Hepatocyte (in vitro differentiated cells): ENCODE measurements at places on chromosomes 1 and 21. TPM values are rescaled to one million over a fixed set of nuclear protein-coding genes. Genes with fewer than 3 reads are reported as not detected.

The ETS2 gene
- polyA plus RNA-seq: 104 and 106 TPM in 2 replicates

DNA sequence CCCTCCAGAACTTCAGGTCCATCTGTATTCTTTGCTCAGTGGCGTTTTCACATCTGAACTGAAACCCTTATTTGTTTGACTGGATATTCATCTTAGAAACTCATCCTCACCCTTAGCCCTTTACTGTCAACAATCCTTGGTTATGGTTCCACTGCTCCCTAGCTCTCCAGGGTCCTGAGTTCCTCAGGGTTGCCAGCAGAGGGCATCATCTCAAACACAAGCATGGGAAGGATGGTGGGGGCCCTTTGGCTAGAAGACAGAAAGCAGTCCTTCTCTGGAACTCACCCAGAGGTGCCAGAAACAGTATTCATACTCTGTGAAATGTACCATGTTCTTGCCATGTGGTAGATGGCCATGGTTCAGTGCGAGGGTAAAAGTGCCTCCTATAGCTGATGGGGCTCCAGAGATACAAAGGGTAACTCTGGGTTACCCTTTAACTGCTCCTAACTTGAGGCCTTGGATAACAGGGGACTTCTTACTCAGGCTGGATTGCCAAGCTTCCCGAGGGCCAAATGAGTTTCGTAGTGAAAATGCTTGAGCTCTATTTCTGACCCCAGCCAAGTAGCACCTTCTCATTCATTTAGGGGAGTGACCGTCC lies 11.3 kb downstream of the NCSTN start:
- peak; percentile 38 for DNase-seq
- no peaks in the 10 kb centered on the region for H3K4me1 ChIP-seq
- H3K27me3 ChIP-seq: no peaks in the 10 kb centered on the region
- H3K4me3 ChIP-seq: no peak overlapping the region
- H3K27ac ChIP-seq: no peak overlapping the region
- no peaks in the 10 kb centered on the region for H3K36me3 ChIP-seq

DNA sequence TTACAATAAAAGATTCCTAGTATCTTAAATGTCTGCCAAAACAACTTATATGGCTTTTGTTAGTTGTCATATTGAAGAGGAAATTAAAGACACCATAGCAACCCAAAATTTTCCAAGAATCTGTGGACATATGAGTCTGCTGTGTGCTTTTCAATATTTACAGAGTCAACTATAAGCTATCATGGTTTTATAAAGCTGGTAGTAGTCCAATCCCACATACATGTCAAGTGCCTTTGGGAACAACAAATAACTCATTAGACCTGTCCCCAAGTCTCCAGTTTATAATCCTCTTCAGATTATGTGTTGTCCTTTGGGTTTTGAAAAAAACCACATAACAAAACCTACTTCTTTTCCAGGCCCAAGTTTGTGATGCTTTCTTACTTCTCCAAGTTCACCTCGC lies 293.8 kb upstream of the USP25 start:
- H3K27me3 ChIP-seq: no peaks in the 10 kb centered on the region
- H3K4me1 ChIP-seq: no peaks in the 10 kb centered on the region
- DNase-seq: no peak
- H3K27ac ChIP-seq: no peak overlapping the region

DNA sequence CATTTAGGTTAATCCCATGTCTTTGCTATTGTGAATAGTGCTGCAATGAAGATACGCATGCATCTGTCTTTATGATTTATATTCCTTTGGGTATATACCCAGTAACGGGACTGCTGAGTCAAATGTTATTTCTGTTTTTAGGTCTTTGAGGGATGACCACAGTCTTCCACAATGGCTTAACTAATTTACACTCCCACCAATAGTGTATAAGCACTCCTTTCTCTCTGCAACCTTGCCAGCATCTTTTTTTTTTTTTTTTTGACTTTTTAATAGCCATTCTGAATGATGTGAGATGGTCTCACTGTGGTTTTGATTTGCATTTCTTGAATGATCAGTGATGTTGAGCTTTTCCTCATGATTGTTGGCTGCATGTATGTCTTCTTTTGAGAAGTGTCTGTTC lies 33.5 kb downstream of the ASH1L start:
- H3K4me3 ChIP-seq: no peak overlapping the region
- H3K36me3 ChIP-seq: no peaks in the 10 kb centered on the region
- no peak for DNase-seq
- H3K27ac ChIP-seq: no peak overlapping the region

GRCh38 chr1:238364214-238364892 lies 473.6 kb upstream of the ZP4 start:
- H3K4me1 ChIP-seq: no peaks in the 10 kb centered on the region
- H3K27ac ChIP-seq: no peak overlapping the region

GRCh38 chr1:164930241-164930640 lies 371.3 kb downstream of the PBX1 start:
- no peak overlapping the region for H3K4me3 ChIP-seq
- no peaks in the 10 kb centered on the region for H3K36me3 ChIP-seq
